ENCODE measurements at places on chromosomes 1 and 21.

DNA sequence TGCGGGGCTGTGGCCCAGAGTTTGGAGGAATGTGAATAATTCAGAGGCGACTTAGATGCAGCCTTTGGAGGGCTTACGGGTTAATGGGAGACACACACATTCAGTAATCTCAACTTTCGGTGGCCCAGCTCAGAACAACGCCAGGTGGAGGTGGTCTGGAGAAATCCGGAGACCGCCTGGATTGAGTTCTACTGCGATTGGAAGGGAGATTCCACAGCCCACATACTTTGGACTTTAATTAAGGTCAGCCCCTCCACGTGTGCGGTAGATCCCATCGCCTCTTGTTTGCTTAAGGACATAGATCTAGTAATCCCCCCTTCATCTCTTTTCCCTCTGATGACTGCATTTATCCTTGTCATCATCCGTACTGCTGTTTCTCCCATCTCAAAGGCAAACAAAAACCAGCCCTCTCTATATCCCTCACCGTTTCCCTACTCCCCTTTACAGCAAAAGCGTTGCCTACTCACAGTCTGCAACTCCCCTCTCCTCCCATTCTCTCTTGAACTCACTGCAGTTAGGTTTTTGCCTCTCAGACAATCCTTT, 720 bp upstream of the BSDC1 start:
- DNase-seq: no peak

DNA sequence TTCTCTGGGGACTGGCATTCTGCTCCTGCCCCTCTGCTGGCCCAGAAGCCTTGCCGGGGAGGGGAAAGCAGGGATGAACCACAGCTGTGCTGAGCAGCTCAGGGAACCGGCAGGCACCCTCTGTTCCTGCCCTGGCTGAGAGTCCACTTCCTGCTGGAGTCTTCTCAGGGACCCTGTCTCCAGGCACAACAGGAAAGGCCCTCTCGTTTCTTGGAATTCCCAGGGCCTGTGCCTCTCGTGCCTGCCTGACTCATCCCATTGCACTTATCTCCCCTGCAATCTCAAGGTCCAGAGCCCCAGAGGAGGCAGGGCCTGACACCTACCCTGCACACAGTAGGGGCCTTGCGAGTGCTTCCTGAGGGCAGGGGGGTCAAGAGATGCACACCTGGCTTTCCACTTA, 1.1 kb upstream of the EDN2 start:
- DNase-seq: no peak

DNA sequence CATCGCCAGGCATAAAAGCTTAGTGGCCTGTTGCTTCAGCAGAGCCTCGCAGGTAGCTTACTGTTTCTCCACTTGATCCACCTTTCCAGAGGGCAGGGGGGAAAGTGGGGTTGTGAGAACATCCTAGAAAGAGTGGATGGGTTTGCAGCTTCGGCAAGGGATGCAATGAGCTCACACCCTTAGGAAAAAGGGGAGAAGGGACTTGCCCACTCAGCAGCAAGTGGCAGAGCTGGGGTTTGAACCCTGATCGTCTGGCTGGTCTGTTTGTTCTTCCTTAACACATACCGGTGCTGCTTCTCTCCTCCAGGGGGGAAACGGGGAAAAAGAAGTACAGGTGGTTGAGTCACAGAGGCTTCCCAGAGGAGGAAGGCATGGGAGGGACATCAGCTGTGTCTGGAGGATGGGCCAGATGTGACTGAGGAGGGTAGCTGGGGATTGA, 1.0 kb downstream of the TMEM201 start:
- DNase-seq: no peak

DNA sequence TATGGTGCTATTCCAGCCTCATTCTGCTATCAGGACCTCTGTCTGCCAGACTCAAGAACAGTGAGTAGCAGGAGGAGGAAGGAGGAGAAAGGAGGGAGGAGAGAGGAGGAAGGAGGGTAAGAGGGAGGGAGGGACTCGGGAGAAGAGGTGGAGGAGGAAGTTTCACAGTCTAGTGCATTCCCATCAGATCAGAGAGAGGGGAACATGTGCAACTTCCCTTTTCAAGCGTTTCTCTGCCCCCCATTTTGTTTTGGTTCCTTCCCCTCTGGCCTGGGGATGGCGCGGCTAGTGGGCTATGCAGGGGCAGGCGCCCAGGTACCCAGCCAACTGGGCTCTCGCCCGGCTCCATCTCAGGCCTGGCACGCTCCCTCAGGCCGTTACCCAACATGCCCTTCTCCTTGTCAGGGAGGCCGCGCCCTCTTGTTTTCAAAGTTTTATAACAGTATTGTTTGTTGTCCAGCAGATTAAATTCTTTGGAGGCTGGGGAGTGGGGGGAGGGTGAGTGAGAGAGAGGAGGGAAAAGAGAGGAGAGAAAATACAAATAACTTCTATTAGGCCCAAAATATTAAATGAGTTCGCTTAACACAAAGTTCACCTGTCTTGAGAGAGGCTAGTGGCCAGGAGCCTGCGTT, 56.0 kb downstream of the CD46 start:
- DNase-seq: no peak
